ENCODE measurements at places on chromosomes 6 and 20.

GRCh38 chr6:37106982-37107491 is 62.9 kb upstream of the PIM1 start:
- DNase-seq = no peak

- DNase-seq = no peak
Measured at GRCh38 chr6:1481286-1481685, 91.9 kb downstream of the FOXF2 start.

DNA sequence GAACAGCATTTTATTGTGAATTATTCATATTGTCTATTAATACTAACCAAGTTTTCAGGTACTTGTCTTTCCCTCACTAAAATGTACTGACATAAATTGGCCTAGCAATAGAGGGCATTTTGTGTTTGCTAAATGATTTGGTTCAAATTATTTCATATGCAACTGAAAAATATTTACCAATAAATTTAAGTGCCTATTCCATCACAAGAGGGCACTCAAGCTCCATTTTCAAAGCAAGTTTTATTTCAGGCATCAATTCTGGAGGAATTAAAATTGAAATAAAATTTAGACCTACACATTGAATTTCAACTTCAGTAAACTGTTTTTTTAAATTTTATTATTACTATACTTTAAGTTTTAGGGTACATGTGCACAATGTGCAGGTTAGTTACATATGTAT is 114.3 kb upstream of the SYNCRIP start:
- no peak for DNase-seq

- DNase-seq = no peak
Measured at GRCh38 chr6:161727083-161727833, 453.4 kb upstream of the AGPAT4 start.

- DNase-seq = no peak
Measured at GRCh38 chr20:51354769-51355319, 187.7 kb downstream of the NFATC2 start.

- no peak for DNase-seq
Measured at GRCh38 chr6:124577734-124578281, 384.4 kb upstream of the RNF217 start.

GRCh38 chr6:100685747-100686146 is 195.4 kb downstream of the ASCC3 start:
- no peak for DNase-seq

GRCh38 chr6:95741045-95741444 is 163.7 kb downstream of the MANEA start:
- DNase-seq = no peak

- no peak for DNase-seq
Measured at GRCh38 chr20:1310506-1311190, 18.3 kb downstream of the SDCBP2 start.

GRCh38 chr6:15770347-15771143 is 107.7 kb upstream of the DTNBP1 start:
- peak; percentile 20 for DNase-seq

GRCh38 chr6:2608503-2608902 is 142.2 kb downstream of the MYLK4 start:
- DNase-seq = no peak

DNA sequence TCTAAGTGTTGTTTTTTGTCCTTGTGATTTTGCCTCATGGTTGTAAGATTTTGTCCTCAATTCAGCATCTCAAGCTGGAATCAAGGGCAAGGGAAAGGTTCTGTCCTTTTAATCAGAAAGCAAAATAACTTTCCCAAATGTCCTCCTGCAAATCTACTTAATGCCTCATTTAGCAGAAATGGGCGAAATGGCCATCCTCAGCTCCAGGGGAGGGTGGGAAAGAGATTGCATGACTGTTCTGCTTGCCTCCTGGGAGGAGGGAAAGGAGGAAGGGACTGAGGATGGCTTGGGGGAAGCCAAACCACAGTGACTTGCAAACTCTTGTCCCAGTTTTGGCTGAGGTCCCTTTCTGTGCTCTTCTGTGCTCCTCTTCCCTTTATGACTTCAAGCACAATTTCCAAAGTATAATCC is 43.4 kb downstream of the TNFAIP3 start:
- no peak for DNase-seq

DNA sequence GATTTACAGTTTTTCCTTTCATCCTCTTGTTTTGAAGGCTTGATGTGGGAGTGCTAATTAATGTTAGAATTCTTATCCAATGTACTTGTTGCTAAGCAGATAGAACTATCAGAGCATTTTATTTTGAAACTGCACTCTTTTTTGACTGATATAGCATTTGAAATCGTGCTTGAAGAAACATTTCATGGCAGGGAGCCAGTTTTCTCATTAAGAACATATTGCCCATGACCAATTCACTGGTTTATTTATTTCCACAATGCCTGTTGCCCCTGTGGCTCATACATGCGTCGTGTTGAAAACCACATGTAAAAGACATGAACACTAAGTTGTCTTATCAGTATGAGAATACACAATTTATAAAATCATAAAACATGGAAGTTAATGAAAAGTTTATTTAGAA is 479.7 kb upstream of the FLRT3 start:
- DNase-seq = no peak

DNA sequence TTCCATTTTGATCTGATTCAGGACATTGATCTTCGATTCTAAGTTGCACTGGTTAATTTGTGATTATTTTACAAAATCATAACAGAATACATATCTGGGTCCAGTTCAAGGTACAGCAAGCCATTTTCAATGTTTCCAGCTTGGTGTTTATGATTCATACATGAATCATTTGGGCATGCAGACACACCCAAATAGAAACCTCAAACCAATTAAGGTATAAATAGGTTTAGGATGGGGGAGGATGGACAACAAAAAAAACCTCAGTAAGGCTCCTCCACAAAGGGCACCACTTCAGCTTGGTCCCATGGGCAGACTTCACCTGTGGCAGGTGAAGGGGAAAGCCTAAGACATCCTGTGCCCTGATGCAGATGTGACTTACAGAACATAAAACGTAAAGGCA is 192.7 kb downstream of the KHDC1L start:
- no peak for DNase-seq

GRCh38 chr6:1839361-1839760 is 229.6 kb downstream of the FOXC1 start:
- DNase-seq = no peak

GRCh38 chr6:154981079-154981870 is 13.8 kb upstream of the TIAM2 start:
- no peak for DNase-seq

- no peak for DNase-seq
Measured at GRCh38 chr6:136772685-136773472, 19.4 kb downstream of the MAP3K5 start.

GRCh38 chr20:57170343-57170742 is 96.1 kb downstream of the BMP7 start:
- no peak for DNase-seq

GRCh38 chr20:12413116-12413515 is 495.4 kb downstream of the BTBD3 start:
- DNase-seq = no peak

DNA sequence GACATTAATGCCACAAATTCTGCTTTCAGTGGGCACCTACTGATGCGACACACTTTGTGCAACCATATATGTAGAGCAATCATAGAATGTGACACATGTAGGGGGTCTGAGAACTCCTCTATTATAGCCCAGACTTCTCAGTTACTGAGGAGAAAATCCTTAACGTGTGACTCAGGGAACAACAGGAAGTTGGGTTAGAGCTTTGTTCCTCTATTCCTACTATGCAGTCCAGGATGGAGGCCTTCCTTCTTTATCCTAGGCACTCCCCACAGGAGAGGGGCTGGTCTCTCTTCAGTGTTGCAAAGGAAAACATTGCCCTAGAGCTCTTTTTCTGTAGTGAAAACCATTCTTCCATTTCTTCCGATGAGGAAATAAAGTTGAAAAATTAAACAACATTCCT is 39.6 kb upstream of the RCAN2 start:
- DNase-seq = no peak

DNA sequence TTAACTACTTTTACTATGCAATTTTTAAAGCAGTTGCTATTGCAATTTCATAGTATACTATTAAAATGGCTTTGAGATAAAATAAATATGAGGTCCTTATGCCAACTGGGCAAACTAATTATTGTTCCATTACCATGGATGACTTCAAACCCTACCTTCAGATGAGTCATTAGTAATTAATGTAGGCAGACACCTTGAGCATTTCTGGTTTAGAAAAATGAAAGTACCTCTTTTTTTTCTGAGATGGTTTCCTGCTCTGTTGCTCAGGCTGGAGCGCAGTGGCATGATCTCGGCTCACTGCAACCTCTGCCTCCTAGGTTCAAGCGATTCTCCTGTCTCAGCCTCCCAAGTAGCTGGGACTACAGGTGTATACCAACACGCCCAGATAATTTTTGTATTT is 11.9 kb downstream of the ASF1A start:
- DNase-seq = no peak

- DNase-seq = no peak
Measured at GRCh38 chr20:57079031-57080005, 187.1 kb downstream of the BMP7 start.

DNA sequence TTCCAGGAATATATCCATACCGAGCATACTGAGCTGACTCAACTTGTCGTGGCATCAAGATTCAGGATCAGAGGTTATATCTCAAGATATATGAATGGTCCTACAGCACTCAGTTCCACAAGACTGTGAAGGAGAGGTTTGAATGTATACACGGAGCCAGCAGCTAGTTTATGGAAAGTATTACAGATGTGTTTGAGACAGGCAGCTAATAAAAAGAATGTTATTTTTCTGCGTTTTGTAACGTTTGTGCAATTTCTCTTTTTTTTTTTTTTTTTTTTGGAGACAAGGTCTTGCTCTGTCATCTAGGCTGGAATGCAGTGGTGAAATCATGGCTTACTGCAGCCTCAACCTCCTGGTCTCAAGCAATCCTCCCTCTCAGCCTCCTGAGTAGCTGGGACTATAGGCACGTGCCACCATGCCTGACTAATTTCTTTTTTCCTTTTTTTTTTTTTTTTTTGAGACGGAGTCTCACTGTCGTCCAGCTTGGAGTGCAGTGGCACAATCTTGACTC is 3.4 kb upstream of the FAM110A start:
- no peak for DNase-seq

DNA sequence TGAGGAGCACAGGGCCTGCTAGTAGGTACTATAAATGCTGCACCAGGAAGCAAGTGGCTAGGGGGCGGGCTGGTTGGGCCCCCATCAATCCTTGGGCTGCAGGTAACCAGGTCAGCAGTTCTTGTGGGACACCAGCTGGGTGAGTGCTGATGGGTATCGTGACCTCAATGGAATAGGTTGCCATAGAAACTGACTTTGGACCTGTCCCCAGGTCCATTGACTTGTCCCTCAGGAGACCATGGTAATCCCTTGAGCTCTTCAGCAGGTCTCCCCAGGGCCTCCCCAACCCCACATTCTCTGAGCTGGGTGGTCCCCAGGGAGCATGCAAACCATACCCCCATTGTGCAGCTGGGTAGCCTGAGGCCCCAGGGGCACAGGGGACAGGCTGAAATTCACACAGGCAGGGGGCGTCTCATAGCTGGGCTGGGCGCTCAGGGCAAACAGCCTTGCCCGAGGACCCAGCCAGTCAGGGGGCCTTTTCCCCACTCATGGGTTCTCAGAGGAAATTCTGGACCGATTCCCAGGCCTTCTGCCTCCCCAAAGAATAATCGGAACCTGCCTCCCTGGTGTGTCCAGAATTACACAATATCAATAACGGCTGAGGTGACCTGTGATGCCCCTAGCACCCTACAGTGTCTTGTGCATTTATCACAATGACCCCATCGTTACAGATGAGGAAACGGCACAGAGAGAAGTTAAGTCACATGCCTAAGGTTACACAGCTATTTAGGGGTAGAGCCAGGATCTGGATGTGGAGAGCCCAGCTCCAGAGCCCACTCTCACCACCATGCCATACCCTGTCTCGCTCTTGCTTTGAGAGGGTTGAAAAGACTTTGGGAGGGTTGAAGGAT is 35.9 kb downstream of the SRC start:
- DNase-seq = no peak

DNA sequence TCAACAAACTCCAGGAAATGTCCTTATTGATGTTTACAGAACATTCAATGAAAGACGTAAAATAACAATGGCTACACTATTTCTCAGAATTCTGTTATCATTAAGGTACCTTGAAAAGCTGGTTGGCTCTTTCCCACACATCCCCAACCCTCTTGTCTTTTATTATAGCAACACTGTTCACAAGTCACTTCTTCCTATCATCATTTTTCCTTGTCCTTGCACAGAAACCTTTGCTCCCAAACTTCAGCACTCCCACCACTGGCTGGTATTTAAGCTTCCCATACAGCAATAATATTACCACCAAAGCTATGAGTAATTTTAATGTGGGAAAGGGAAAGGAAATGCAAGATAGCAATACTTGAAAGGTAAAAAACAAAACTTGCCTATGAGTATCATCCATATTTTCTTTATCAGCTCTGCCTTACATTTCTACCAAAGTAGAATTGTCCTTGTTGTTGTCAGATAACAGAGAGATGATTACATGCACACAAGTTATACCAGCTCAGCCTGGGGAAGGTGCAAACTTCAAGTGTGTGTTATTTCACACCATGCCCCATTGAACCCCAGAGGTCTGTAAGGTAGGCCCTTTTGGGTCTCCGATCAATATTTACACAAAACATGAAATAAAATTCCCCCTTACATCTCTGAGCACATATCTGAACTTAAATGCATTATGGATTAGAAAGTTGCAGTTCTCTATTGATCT is 32.2 kb downstream of the ARHGAP18 start:
- no peak for DNase-seq

- DNase-seq = no peak
Measured at GRCh38 chr20:58131551-58132142, 96.8 kb downstream of the ANKRD60 start.

DNA sequence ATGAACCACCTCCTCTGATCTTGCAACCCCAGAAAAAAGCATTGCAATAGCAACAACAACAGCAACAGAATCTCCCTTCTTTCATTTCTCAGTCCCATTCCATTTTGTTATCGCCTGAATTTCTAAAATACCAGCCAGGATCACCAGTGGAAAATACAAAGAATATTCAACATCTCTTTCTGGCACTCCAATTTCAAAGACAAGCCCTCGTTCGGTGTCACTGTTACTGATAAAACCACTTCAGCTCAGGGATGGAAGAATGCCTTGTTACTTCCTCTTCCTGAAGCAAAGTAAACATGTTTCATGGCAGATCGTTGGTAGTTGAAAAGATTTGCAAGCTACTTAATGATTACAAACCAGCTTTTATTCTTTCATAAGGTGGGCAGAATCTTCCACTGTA is 94.0 kb upstream of the SPTLC3 start:
- no peak for DNase-seq

GRCh38 chr6:97412511-97412910 is 129.5 kb upstream of the MMS22L start:
- DNase-seq = no peak

DNA sequence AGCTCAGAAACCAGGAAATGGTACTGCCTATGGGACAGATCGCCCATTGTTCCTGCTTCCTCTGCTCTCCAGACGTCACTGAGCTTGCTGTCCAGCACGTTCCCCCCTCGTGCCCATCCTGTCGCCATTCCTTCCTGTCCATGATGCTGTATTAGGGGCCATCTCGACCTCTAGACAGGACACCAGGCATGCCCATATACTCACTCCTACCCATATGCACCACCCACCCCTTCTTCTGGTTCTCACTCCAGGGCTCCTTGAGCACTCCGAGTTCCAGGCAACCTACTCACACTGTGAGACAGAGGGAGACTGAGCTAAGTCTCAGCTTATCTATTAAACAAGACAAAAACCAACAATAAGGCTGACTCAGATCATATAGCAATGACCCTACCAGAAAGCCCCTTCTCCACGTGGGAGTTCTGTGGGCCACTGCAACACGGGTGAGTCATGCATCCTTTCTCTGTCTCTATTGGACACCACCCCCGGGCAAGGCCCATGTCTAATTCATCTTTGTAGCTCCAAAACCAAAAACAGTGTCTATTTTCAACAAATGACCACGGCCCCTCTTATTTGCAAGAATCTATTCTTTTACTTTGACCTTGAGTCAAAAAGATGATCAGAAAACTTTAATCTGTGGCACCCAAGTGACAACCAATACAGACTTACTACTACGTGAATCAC is 65.7 kb downstream of the PSMG4 start:
- DNase-seq = peak; percentile 27
